ENCODE measurements at places on chromosomes 16 and 17.

GRCh38 chr17:46742565-46743270 lies 75.8 kb downstream of the WNT3 start:
- no peak for DNase-seq

GRCh38 chr17:44338702-44339101 lies 6.4 kb upstream of the GRN start:
- DNase-seq, result no peak

- no peak for DNase-seq
Observed at GRCh38 chr16:79072517-79072916, 528.0 kb downstream of the MAF start.

- DNase-seq, result no peak
Observed at GRCh38 chr16:2366660-2367309, 26.3 kb upstream of the ABCA3 start.

- no peak for DNase-seq
Observed at GRCh38 chr17:58120195-58120822, 27.9 kb upstream of the OR4D1 start.

DNA sequence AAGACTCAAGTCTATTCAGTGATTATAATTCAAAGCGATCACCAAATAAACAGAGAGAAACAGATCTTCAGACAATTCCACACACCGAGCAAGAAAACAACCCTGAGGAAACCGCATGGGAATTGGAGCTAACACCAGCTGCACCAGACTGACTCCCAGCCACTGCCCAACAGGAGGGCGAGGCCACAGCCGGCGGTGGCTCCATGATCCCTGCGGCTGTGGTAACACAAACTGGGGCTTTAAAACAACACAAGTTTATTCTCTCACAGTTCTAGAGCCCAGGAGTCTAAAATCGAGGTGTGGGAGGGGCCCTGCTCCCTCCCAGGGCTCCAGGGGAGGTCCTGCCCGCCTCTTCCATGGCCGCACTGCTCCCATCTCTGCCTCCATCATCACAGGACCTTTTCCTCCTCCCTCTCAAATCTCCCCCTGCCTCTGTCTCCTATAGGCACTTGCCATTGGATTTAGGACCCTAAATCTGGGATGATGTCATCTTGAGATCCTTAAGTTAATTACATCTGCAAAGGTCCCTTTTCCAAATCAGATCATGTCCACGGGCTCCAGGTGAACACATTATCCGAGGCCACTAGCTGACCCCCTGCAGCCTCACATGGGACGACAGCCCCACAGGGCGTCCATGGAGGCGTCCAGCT lies 9.7 kb upstream of the HEXD start:
- DNase-seq, result no peak
